Activated effector memory CD4-positive, alpha-beta T cell treated with Interleukin-2 at 50 U/mL for 16 hours (primary cell): ENCODE measurements at places on chromosomes 3 and 15.

GRCh38 chr15:26983822-26984221 is 12.8 kb downstream of the GABRG3 start:
- no peak for DNase-seq

DNA sequence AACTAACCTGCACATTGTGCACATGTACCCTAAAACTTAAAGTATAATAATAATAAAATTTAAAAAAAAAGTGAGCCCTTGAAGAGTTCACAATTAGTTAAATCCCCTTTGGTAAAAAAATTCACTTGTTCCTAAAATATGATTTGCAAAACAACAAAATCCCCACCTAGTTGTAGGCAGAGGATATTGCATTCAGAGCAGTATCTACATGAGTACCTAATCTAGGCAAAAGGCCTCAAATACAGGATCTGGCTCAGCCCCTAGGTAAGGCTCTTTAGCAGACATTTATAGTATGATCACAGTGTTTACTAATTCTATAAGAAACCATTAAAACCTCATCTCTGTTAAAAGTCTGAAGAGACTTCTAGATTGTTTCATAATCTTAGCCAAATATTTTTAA is 89.3 kb upstream of the CCDC80 start:
- DNase-seq: no peak

GRCh38 chr3:73669260-73669659 is 44.5 kb upstream of the PDZRN3 start:
- DNase-seq: no peak

GRCh38 chr3:184703657-184704056 is 8.2 kb downstream of the MAGEF1 start:
- DNase-seq: no peak

GRCh38 chr15:69303337-69304181 is 4.8 kb downstream of the PAQR5 start:
- DNase-seq: no peak

- DNase-seq: no peak
These were observed 36.9 kb downstream of the LRRFIP2 start for GRCh38 chr3:37137516-37137915.

DNA sequence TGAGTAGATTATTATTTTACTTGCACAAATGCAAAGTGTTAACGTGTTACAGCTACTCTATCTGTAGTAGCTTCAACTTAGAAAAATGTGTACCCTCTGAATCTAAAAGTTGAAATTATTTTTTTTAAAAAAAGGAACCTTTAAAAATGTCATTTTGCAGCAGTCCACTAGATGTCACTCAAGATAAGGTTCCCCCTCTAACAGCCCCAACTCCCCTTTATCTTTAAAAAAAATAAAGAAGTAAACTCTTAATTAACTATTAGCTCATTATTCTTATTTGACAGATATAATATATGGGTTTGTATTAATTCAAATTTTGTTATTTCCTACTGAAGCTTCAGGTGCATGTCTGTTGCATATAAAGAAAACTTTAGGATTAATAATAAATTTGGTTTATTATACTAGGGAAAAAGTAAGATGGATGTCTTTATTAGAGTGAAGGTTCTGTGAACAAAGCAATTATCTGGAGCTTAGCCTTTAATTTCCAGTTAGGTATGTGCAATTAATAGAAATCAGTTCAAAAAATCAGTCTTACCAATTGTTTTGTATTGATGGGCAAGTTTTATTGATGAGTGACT is 288.5 kb downstream of the VGLL3 start:
- DNase-seq: no peak

DNA sequence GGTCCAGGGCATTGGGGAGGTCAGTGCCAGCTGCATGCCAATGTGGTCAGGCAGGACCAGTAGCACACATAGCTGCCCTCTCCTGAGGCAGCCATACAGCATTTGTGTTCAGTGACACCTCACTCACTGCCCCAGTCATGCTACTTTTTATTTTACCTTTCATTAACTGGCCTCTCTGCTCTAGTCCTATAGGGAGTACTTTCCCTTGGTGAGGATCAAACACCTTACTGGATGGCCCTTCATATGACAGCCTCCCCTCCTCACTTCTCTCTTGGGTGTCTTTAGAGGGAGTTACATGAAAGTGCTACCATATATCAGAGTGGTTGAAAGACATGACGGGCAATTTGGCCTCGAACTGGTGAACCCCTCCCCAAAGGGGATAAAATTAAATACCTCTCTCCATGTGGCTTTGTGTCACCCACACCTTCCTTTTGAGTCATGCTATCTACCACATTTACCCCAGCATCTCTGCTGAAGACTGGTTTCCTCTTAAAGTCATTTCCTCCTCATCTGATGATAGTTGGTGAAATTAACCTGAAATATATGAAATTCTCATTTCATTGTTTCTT is 17.6 kb downstream of the RLBP1 start:
- DNase-seq: no peak

- no peak for DNase-seq
These were observed 98.2 kb downstream of the FBN1 start for GRCh38 chr15:48547286-48547685.

- peak; percentile 27 for DNase-seq
These were observed 64.5 kb downstream of the ZNF148 start for GRCh38 chr3:125310623-125311081.

DNA sequence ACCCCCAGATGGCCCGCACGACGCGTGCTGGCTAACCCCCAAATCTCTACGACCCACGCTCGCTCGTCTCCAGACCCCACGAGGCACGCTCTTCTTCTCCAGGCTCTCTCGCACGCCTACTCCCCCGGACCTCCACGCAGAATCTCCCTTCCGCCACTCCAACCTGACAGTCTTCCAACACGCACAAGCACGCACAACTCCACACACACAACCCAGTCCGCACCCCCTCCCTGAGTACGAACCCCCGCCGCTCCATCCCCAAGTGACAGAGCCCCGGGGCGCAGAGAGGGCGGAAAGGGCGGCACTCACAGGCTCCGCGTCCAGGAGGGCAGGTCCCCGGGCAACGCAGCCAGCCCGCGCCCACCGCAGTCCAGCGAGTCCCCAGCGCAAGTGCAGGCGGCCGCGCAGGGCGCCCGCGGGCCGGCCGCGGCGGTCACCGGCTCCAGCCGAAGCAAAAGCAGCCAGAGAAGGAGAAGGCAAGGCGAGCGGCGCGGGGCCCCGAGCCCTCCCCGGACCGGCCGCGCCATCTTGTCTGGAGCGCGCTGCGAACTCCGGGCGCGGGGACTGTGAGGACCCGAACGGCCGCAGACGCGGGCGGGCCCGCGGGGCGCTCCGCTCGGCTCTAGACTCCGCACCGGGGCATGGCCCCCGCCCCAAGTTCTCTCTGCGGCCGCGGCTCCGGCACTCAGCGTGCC is 794 bp downstream of the LRIG1 start:
- DNase-seq: peak; percentile 27

GRCh38 chr3:182710557-182711157 is 82.6 kb upstream of the ATP11B start:
- DNase-seq: no peak

- DNase-seq: no peak
These were observed 57.9 kb downstream of the RPLP1 start for GRCh38 chr15:69510556-69510955.

GRCh38 chr3:185823078-185824044 is 1.5 kb downstream of the IGF2BP2 start:
- DNase-seq: no peak

DNA sequence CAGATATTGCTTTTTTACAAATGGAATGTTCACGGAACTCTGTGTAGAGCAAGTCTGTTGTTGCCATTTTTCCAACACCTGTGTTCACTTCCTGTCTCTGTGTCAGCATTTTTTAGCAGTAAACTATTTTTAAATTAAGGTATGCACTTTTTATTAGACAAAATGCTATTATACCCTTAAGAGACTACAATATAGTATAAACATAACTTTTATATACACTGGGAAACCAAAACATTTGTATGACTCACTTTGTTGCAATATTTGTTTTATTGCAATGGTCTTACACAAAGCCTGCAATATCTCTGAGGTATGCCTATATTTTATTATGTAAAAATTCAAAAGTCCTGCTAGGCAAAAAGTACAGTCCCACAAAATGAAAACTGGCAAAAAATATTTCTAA is 39.8 kb upstream of the FGF7 start:
- DNase-seq: no peak

DNA sequence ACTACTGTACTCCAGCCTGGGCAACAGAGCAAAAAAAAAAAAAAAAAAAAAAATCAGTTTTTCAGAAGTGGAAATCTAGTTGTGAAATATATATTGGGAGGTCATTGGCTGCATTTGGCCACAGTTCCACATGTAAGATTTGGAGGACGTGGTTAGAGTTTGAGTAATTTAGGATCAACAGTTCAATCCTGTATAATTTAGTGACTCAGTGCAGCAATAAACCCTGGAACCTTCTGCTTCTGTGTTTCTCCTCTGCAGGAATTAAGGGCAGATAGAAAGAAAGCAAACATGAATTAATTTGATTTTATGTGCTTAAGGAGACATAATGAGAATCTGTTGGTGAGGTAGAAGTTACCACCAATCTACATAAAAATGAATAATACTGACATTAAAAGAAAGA is 347.0 kb downstream of the PTPRG start:
- no peak for DNase-seq

- DNase-seq: no peak
These were observed 26.2 kb downstream of the KIF7 start for GRCh38 chr15:89628806-89629715.

GRCh38 chr15:62209322-62209721 is 44.2 kb upstream of the C2CD4B start:
- no peak for DNase-seq

- DNase-seq: no peak
These were observed 55.8 kb downstream of the SHOX2 start for GRCh38 chr3:158050461-158050860.

- no peak for DNase-seq
These were observed 35.2 kb downstream of the IFT122 start for GRCh38 chr3:129474984-129475804.
